CD4-positive, alpha-beta T cell treated with Interleukin-1 beta for 1 hour (primary cell): ENCODE measurements at places on chromosomes 3 and 15.

- DNase-seq = no peak
Measured at GRCh38 chr15:63187589-63188226, 1.7 kb upstream of the RAB8B start.

DNA sequence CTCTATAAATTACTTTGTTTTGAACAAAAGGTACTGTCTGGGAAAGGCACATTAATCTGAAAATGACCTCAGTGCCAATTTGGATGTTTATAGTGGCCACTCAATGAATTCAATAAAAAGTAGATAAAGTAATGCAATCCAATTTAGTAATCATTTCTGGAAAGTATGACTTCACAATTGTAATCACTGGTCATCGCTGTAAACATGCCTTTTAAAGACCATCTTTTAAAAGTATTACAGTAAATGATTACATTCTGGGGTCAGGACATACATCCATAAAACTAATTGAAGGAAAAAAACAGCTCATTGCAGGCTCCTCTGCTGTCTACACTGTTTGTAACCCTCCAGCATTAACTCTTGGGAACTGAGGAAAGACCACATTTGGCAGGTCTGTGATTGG, 43.2 kb downstream of the HRH1 start:
- DNase-seq = no peak

DNA sequence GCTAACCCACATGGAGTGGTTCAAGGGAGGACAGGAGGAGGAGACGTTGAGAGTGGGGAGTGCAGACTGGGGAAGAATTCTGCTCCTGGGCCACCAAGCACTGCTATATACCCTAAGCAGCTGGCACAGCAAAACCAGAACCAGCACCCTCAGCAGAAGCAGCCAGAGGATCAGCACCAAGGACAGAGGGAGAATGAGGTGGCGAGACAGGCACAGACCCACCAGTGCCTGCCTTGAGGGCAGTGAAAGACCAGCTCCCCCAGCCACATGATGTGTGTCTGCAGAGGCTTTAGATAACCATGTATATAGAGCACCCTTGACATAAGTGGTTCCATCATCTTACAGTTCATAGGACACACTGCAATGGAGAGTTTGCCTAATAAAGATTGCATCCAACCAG, 319.0 kb downstream of the GABRB3 start:
- no peak for DNase-seq

- peak; percentile 41 for DNase-seq
Measured at GRCh38 chr15:85649372-85649771, 145.4 kb downstream of the KLHL25 start.

- DNase-seq = peak; percentile 31
Measured at GRCh38 chr3:102057781-102058421, 208.6 kb downstream of the NFKBIZ start.

DNA sequence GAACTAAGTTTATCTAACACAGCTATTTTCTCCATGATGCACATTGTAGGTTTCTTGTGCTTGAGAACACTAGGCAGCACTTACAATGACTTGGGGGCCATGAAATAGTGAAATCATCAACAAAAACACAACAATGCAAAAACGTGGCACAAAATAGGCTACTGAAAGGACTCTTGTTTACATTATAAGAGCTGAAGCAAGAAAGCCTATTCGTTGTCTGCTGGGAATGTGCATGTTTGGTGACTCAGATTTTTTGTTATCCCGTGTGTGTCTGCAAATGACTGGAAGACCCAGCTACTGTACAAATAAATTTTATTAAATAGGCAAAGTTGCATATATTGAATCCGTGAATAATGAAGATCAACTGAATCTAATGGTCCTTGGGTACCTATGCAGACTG, 85.0 kb downstream of the TCF12 start:
- no peak for DNase-seq

DNA sequence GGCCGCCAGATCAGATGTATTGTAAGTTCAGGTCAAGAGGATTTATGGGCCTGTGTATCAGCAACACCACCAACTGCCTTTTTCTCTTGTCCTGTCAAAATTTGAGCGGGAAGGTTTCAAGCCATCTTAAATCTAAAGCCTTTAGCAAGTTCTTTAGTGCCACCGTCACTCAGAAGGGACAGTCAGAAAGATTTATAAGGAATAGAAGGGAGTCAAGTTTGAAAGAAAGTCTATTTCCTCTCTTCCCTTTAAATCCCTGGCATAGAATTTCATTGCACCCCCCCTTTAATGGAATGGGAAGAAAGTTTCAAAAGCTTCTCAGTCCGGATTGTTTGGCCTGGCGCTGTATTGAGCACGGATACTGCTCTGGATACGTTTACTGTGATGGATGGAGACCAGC, 359.4 kb downstream of the FEZF2 start:
- no peak for DNase-seq

GRCh38 chr3:179546814-179547241, 15.9 kb upstream of the ACTL6A start:
- no peak for DNase-seq

DNA sequence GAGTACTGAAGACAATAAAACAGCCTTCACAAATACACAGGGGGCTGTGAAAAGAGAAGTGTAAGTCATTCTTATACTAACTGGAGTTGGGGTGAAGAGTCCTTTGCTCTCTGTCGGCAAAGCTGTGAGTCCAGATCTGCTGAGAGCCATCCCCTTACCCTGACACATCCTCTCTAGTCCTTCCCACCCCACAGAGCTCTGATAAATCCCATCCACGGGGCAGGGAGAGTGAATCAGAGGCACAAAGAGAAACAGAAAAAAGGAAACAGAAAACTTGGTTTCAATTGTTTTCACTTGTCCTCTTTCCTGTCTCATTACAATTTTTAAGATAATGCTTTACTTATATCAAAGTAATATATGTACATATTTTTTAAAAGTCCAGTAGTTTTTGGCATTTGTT, 18.2 kb upstream of the ZNF639 start:
- DNase-seq = no peak

DNA sequence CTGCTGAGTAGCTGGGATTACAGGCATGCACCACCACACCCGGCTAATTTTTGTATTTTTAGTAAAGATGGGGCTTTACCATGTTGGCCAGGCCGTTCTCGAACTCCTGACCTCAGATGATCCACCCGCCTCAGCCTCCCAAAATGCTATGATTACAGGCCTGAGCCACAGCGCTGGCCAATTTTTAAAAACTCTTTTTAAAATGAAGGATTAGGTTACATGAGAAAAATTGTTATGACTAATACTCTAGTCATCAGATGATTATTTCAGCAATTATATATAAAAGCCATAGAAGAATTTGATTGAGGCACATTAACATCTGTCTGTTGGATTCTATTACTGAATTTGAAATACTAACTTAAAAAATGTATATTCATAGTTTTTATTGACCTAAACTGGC, 134.1 kb upstream of the MNS1 start:
- no peak for DNase-seq

GRCh38 chr3:132346841-132347736, 29.9 kb downstream of the ACP3 start:
- no peak for DNase-seq

DNA sequence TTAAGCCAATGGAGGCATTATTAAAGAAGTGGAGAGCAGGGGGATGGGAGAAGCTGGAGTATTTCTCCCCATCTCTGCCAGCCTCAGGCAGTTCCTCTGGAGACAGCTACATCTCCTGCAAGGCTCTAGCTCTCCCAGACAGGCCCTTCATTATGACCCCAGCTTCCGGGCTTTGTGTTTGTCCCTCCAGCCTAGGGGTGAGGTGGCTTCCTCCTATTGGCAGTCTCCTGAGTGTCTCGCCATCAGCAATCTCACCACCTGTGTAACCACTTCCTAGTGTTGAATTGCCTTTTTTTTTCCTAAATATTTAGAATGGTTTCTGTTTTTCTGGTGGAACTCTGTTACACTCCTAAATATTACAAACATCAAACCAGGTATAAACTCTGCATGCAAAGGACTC, 122.3 kb downstream of the FAM174B start:
- no peak for DNase-seq

DNA sequence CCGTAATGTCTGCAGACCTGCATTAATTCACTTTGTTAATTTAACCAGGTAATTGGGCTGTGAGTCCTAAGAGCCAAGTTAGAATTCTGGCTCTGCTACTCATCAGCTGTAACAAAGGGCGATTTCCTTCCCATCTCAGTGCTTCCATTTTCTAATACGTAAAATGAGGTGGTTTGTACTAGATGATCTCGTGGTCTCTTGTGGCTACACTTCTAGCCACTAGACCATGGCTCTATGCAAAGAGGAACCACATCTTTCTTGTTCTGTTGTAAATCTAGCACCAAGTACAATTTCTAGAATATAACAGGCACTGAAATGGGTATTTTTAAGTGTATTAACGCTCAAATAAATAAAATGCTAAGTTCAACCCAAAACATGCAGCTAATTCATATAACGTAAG, 174.4 kb upstream of the THBS1 start:
- DNase-seq = no peak
